ENCODE measurements at places on chromosomes 4 and X.
A peak's percentile ranks its signal among the peaks of the same experiment; 100 is the strongest.

GRCh38 chr4:166723532-166724140 lies 510.7 kb downstream of the SPOCK3 start:
- DNase-seq, result no peak

DNA sequence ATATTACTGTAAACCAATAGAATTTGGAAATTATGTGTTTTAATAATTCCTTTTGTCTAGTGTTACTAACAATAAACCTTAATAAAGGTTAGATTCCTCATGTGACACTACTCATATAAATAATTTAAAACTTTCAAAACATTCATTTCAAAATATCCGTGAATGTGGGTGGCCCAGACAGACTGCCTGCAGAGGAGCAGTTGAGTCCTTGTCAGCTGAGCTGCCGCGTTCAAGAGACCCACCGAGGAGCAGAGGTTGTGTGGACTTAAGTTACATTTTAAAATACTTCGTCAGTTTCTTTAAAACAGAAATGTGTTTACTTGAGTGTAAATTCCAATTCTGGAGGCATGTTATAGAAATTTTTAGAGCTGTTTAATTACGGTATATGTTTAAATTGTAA lies 64.2 kb upstream of the HGFAC start:
- DNase-seq, result no peak

GRCh38 chr4:182885738-182886077 lies 31.5 kb downstream of the DCTD start:
- DNase-seq, result no peak

DNA sequence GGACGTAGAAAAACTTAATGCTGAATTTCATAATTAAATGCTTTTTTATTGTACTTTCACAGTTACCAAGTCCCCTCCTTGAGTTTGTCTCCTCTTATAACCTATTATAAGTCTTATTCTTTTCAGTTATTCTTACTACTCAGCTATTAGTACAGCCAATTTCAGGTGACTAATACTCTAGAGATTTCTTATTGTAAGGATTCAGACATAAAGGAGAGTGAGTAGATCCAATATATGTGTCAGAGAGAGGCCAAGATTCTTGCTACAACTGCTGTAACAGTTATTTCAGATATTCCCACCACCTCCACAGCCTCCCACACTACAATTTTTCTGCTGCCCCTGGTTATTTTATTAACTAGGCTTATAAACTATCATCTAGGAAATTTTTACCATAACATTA lies 274.5 kb downstream of the GPAT3 start:
- DNase-seq, result no peak

GRCh38 chr4:2537011-2537830 lies 774 bp downstream of the FAM193A start:
- DNase-seq, result peak; percentile 53

DNA sequence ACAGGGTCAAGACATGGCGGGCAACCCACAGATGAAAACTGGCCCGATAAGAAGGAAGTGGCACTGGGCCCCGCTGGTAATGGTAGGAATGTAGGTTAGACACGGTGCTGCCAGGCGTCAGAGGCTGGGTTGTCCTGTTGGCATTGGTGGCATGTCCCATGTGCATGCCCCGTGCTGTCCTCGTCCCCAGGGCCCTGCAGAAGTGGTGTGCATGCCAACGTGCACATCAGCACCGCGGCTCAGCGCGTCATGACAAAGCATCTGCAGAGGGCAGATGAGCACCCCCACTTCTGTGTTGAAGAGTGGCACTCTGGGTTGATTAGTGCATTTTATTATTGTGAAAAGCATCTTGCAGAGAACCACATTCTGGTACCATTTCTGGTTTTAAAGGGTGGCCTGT lies 35.6 kb downstream of the NELFA start:
- no peak for DNase-seq

DNA sequence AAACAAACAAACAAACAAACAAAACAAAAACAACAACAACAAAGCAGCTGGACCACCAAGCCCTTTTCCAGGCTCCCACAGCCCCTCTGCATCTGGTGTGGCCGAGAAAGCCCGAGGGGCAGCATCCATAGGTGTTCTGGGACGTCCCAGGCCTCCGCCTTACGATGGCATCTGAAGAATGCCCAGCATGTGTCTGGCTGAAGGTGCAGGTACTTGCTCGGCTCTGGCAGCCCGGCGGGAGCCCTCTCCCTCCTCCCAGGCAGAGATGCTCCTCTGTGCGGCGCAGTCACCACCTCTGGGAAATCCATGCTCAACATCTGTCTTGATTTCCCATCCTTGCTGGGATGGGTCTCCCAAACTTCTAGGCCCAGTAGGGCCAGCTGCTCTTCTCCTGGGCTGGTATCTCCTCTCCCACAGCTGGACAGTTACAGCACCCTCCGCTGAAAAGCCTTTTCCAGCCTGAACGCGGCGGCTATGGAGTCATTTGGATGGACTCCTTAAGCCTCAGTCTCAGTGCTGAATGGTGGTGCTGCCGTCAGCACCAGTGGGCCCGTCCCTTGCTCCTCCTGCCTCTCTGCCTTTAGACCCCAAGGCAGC lies 4.3 kb downstream of the PSAPL1 start:
- no peak for DNase-seq

GRCh38 chr4:146186596-146186995 lies 11.1 kb downstream of the LSM6 start:
- DNase-seq, result no peak

DNA sequence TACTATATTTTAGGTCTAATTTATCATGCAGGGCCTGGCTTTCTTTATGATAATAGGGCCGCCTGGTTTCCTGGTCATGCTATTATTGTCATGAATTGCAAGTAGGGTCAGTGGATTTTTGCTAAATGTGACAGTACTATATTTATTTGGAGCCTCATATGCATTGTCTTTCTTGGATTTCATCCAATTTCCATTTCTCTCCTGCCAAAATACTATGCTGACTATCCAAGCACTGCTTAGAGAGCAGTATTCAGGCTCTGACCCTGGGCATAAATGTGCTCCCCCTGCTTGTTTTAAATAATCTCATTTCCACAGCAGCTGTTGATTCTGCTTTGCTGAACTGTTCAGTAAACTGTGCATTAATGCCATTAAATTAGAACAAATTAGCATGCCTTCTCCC lies 269.3 kb downstream of the GPM6A start:
- DNase-seq, result no peak

DNA sequence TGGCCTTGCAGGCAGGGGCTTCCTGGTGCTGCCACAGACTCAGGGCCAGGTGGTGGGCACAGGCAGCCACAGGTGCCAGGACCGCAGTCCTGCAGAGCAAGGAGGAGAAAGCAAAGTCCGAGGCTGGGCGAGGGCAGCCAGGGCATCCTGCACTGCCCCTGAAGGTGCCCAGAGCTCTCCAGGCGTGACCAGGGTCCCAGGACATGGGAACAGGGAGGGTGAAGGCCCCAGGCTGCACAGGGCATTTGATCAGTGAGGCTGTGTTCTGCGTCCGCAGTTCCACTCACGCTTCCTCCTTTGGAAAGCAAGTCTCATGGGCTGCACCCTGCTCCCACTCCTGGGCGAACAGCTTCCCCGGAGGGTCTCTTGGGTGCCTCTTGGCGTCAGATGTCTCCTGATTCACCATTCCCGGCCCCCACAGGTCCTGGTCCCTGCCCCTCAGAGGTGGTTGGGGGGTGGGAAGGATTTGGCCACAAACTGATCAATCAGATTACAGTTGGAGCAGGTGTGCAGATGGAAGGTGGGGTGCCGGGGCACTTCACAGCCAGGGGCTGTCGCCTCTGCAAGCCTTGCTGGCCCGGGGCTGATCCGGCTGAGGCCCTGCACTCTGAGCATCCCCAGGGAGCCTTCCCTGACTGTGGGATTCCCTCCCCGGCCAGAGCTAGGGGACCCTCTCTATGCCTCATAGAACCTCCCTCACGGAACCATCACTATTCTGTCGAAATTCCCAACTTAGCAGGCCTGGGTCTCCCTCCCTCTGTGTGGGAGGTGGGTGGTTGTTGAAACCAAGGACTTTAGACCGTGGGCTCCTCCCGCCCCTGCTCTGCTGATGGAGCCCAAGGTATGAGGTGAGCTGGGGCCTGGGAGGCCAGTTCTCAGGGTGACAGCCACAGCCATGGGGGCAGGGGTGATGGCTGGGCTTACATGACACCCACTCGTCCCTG lies 3.3 kb downstream of the SH3TC1 start:
- no peak for DNase-seq

DNA sequence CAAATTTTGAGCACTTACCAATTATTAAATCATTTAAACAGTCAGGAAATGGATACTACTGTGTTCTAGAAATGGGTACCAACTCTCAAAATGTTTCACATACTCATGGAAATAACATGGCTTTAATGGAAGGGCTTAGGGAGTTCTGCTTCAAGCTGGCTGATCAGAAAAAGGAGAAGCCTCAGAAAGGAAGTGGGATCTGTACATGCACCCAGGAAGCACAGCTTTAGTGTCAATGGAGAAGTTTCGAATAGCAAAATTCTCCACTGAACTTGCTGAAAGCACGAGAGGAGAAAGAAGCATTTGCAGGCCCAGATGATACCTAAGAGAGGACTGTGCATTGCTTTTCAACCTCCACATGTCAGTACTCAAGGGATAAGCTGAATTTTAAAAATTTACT lies 11.1 kb upstream of the HS3ST1 start:
- no peak for DNase-seq

DNA sequence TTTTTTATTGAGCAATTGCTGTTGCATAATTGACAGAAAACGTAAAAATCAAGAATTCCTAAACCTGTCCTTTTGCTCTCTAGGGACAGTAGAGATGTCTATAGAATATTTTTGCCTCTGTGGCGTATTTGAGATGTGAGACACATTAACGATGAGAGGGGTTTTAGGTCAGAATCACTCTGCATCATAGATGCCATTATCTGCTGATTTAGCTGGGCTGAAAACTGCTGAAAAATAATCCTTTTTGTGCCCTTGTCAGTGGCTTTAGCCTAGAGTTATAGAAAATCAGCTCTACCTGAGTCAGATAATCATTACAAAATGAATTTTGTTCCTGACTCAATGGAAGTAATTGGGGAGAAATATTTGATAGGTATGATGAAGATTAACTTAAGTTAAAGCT lies 767.8 kb upstream of the TENM3 start:
- DNase-seq, result no peak

- no peak for DNase-seq
Measured at GRCh38 chrX:152960115-152960514, 33.8 kb downstream of the PNMA5 start.

DNA sequence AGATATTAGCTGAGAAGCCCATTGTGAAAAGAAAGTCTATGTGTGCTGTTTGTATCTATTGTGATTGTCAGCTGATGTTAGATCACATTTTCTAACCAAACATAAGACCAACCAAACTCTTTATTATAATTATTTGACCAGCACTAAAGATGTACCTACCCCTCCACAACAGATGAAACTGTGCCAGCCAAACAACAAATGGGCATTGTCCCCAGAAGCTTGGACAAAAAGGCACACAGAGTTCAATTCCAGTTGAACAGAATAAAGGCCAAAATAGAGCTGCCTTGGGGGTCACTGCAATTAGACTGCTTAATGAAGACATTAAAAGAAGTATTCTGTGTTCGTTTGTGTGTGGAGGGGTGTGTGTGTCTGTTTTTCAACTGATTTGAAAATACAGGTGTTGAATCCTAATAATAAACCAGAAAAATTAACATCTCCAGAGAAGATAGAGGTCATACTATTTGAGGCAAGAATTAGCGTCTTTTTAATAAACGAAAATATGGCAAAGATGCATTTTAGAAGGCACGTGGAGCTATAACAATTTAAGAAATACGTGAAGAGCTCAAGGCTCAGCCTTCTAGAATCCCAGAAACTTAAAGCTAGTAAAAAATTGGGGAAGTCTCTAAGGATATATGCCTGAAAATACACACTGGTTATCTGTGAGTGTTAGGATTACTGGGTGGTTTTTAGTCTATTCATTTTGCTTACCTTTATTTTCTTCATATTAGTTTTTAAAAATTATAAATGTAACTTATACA lies 2.2 kb downstream of the SPP1 start:
- DNase-seq, result no peak

- DNase-seq, result no peak
Measured at GRCh38 chrX:439241-439640, 52.5 kb upstream of the PPP2R3B start.

DNA sequence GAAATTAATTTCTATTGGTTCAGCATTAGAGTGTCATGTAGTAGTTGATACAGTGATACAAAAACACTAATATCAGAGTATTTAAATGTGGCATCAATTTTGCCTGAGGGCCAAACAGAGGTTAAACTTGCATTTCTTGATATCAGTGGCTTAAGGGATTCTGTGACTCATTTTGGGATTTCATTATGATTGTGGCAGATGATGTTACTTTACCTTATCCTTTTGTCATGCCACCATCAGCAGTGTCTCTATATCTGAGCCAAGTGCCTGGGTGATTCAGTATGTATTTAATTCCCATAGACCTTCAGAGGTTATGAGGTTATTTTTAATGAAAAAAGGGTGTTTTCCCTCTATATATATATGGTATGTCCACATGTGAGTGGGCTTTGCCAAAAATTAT lies 582.9 kb downstream of the ADGRL3 start:
- DNase-seq, result peak; percentile 49

DNA sequence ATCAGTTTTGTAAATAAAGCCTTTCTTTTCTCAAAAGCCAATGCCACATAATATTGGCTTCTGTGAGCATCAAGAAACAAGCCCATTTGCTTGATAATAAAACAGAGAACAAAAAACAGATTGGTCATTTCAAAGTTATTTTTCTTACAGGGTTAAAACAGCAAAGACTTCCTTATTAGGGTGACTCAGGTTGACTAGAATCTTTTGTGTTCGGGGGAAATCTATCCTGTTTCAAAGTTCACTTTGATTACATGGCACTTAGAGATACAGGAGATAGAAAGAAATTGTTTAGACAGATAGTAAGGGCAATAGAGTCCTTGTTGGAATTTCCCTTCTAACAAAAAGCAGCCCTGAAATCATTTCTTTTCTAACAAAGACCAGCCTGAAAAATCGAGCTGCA lies 170.0 kb upstream of the GLRA2 start:
- no peak for DNase-seq

- DNase-seq, result no peak
Measured at GRCh38 chr4:76787898-76788297, 110.0 kb downstream of the SOWAHB start.

DNA sequence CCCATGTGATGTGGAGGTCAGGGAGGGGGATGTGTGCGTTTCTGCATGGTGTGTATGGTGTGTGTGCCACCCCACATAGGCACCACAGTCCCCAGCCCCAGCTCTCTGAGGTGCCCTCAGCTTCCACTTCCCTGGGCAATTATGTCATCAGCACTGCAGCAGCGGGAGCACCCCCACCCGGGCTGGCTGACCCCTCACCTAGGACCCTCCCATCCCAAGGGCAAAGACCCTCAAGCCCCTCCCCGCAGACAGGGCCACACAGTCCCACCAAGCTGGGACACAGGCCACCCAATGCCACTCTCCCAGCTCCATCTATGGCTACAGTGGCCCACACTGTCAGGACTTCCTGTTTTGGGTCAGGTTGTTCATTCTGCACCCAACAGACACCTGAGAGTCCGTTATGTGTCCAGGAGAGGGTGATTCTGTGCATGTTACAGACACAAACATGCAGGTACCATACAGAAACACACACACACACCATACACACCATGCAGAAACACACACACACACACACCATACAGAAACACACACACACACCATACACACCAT lies 75.2 kb downstream of the JAKMIP1 start:
- DNase-seq, result no peak

GRCh38 chrX:72430405-72430968 lies 124.8 kb upstream of the CITED1 start:
- no peak for DNase-seq

- no peak for DNase-seq
Measured at GRCh38 chrX:129632443-129632842, 22.3 kb downstream of the APLN start.

Measured in activated CD4-positive, alpha-beta T cell treated with anti-CD3 and anti-CD28 coated beads, Interleukin-2, Interleukin-6, amounts not matched to agents 100 ng/mL and 50 ng/mL, durations not matched to agents 16 hours and 8 hours (primary cell).